Stimulated activated CD4-positive, alpha-beta T cell treated with anti-CD3 and anti-CD28 coated beads, TNF-alpha, amount 100 ng/mL, for 1 hour (primary cell): ENCODE measurements at places on chromosomes 3 and 15.

- DNase-seq: no peak
These were observed 382.9 kb downstream of the GABRG3 start for GRCh38 chr15:27353856-27354255.

DNA sequence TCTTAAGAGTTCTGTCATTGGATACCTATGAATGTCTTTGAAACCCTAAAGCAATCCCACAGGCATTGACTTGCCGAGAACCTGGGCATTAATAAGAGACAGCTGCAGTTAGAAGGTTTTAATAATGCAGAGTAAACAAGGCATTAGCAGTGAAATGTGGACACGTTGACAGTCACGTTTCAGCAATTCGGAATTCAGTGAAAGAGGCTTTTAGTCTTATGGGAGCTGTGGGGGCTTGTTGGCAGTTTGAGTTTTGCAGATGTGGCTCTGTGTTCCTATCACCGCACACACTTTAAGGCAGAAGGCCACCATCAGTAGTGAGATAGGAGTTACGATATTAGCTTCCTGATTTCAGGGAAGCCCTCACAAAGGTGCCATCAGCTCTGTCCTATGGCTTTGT, 145.2 kb upstream of the NUDT16 start:
- DNase-seq: no peak

- DNase-seq: no peak
These were observed 11.8 kb downstream of the MRAS start for GRCh38 chr3:138359919-138360868.

- no peak for DNase-seq
These were observed 318.4 kb upstream of the GOLIM4 start for GRCh38 chr3:168414149-168414548.

GRCh38 chr15:29183071-29183831, 86.4 kb downstream of the NSMCE3 start:
- DNase-seq: no peak

- DNase-seq: no peak
These were observed 30.2 kb downstream of the KY start for GRCh38 chr3:134620476-134621115.

- no peak for DNase-seq
These were observed 291.8 kb downstream of the XXYLT1 start for GRCh38 chr3:194979173-194979572.

DNA sequence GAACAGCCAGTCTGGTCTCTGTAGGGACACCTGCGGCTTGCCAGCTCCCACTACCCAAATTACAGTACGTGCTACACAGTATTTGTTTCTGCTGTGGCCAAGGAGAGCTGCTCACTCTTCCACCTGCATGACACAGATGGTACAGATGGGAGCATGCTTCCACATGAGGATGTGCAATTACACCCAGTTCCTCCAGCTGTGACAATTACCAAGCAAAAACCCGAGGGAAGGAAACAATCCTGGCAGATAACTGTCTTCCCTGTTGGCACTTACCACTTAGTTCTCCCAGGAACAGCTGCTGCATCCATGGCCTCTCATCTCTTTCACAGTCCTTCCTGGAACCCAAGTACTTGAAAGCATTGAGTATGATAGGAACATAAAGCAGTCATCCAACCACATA, 34.4 kb downstream of the DET1 start:
- no peak for DNase-seq

GRCh38 chr3:171699601-171700000, 110.7 kb downstream of the PLD1 start:
- DNase-seq: no peak

DNA sequence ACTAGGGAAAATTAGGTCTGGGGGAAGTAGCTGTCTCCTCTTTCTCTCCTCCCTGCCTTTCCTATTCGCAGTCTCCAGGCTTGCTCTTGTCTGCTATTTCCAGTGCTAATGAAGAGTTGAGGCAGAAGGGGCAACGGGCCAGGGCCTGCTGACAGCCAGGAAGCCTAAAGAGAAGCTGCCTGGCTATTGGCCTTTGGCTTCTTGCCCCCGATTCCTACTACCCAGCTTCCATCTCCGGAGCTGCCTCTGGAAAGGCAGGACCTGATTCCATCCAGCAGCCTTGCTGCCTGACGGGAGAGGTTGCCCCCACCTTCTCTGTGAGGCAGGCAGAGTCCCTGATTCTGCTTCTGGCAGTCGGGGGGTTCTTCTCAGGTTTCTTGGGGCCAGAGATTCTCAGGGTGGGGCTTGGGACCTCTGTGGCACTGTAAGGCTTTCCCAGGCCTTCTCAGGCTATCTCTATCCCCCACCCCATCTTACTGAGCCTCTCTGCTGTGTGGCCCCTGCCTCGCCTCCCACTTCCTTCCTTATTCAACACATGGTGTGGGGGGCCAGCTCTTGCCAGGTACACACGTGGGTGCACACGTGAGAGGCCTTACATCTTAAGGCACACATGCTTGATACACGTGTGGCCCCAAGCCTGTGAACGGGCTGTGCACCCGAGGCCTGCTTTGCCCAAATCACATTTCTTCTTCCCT, 18.2 kb upstream of the JMJD7 start:
- DNase-seq: no peak

DNA sequence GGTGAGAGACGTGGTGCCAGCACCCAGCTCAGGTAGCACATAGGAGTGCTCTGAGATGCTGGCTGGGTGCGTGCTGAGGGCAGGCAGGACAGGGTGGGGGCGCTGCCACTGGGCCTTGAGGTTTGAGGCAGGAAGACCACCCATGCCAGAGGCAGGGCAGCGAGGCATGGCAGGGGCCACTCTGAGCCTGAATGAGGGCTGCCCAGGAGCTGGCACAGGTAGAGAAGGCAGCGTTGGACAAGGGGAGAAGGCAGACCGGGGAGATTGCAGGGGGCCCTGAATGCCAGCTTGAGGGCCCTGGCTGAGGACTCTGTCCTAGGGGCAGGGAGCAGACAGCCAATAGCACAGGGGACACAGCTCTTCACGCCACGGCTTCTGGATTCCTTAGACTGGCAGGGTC, 50.2 kb downstream of the ADAMTS7 start:
- DNase-seq: no peak

- no peak for DNase-seq
These were observed 42.8 kb downstream of the C2CD4B start for GRCh38 chr15:62122249-62122648.

GRCh38 chr3:124882816-124883747, 4.1 kb downstream of the ITGB5 start:
- DNase-seq: no peak

DNA sequence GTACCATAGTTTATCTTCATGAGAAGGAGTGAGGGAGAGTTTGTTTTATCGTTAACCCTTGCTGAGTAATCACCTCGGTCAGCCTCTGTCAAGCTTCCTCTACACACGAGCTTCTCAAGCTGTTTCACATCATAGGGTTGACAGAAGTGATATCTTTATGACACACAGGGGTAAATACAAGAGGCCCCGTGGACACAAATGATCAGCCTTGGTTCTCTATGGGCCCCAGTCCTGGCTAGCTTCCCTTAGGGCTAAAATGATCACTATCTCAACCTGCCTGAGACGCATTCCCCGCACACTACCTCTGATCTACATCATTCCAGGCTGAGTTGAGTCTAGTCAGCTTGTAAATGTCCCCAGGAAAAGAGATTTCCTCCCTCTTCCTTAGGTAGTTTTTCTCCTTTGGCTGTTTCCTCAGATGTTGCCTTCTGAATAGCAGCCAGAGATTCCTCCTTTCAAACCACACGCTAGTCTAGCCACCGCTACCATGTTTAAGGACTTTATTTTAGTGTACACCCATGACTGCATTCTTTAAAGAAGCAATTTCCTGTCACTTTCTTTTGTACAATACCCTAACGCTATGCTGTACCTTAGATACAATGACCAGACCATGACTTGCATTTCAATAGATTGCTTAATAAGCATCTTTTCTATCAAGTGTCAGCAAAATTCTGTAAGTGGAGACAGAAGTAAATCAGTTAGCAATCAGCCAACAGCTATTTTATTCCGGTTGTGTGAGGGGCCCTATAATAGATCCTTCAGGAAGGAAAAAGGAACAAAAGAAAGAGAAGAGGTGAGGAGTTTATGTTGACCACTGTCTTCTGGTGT, 35.1 kb upstream of the PPARG start:
- DNase-seq: no peak

- no peak for DNase-seq
These were observed 73.5 kb upstream of the SLCO3A1 start for GRCh38 chr15:91779960-91780359.

DNA sequence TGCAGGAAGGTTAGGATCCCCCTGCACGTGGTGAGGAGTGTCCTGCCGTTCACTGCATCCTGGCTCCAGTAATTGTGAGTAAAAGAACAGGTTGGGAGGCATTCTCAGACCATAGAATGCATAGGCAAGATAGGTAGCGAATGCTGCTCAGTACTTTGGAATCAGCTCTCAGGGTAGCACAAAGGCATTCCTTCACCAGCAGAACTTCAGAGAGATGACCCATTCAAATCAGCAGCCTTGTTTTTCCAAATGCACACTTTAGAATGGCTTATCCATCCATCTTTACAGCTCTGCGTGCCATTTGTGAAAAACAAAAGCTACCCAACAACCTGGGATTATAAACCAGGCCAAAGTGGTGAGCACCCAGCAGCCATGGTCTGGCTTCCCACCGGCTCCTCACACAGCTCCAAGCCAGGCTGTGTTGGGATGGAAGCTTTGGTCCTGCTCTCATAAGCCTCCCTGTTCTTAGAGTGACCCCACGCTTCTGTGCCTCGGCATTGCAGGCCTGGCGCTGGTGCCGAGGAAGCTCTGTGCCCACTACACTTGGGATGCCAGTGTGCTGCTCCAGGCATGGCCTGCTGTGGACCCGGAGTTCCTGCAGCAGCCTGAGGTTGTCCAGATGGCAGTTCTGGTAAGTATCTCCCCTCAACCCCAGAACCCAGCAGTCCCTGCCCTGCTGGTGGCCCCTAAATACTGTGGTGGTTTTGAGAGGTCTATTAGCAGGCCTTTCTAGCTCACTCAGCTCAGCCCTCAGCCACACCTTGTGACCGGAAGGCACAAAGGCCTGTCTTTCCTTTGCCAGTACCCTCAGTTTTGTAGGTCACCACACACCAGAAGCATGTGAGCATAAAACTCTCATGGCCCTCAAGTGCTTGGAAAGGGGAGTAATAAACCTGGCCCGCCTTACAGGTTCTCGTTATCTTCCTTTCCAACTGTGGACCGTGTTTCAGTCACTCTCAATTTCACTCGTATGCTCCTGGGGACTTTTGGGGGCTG, 52.9 kb upstream of the LIMD1 start:
- DNase-seq: no peak

GRCh38 chr15:98397419-98397818, 250.9 kb upstream of the IGF1R start:
- DNase-seq: no peak

- no peak for DNase-seq
These were observed 1294.1 kb downstream of the NSUN3 start for GRCh38 chr3:95356764-95357501.

DNA sequence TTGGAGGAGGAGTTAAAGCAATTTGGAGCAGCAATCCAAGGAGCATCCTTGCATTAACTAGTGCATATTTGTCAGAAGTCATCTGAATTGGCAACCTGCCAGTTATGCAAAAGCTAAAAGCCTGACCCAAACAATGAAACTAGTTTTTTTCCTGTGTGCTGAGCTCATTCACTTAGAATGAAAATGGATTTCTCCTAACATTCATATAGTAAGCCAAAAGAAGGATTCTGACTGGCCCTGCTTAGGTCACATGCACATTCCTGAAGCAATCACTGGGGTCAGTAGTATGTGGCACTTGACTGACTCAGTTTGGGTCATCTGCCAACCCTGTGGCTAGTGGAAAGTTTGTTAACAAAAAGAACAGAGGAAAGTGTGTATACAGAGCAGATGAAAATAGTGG, 30.5 kb downstream of the OXSM start:
- no peak for DNase-seq

DNA sequence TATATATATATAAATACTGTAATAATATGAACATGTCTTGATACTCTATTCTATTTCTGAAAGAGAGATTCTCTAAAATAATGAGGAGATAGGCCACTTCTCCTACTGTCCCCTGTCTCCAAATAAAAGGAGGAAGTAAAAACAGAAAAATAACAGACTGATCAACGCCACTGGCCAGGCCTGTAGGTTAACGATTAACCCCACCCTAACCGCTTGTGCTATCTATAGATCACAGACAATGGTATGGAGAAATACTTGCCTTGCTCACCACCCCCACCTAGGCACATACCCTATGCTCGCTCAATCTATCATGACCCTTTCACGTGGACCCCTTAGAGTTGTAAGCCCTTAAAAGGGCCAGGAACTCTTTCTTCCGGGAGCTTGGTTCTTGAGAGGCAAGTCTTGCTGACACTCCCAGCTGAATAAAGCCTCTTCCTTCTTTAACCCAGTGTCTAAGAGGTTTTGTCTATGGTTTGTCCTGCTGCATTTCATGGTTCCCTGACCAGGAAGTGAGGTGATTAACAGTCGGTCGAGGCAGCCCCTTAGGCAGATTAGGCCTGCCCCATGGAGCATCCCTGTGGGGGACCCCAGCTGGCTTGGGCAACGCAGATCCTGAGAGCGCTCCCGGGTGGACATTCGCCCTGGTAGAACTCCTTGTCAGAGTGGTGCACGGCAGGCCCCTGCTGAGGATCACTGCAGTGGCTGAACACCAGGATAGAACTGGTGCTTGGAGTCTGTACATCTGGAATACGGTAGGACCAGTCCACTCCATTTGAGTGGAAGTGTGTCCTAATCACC, 521.8 kb upstream of the CNTN3 start:
- no peak for DNase-seq

DNA sequence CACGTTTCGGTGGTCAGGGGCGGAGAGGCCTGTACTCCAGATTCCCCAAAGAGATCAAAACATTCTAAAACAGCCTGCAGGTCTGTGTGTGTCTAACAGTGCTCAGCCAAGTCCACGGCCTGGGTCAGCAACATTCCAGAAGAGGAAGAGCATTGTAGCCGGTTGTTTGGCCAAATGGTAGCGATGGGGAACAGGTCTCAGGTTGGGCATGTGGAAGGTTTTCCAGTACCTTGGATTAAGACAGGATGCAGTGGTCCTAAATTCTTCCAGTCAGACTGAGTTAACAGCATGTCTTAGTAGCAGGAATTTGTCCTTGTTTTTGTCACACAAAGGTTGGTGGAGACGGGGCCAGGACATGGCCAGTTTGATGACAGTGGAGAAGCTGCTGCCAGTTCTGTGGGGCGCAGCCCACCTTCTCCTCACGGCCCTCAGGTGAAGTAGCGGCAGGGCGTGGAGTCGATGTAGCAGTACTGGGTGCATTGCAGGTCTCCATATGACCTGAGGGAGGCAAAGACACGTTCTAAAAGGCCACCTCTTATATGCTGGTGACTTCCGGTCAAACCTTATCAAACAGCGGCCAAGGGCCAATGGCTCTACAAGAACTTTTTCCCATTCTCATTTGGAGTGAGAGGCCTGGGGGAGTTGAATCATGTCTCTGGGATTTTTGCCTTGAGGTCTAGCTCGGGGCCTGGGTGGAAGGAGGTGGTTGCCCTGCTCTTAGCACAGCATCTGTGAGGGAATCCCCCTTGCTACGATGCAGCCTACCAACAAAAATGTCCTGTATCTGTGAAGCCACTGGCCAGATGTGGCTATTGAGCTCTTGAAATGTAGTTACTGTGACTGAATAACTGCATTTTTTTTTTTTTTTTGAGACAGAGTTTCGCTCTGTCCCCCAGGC, 24.1 kb downstream of the EAF1 start:
- no peak for DNase-seq

- DNase-seq: no peak
These were observed 9.7 kb downstream of the PLA2G4D start for GRCh38 chr15:42084465-42085235.

- no peak for DNase-seq
These were observed 107.6 kb downstream of the FILIP1L start for GRCh38 chr3:100006570-100007271.
